ENCODE measurements at places on chromosomes 1 and 21.

- no peak for DNase-seq
Observed at GRCh38 chr1:201319631-201320030, 36.3 kb downstream of the PKP1 start.

DNA sequence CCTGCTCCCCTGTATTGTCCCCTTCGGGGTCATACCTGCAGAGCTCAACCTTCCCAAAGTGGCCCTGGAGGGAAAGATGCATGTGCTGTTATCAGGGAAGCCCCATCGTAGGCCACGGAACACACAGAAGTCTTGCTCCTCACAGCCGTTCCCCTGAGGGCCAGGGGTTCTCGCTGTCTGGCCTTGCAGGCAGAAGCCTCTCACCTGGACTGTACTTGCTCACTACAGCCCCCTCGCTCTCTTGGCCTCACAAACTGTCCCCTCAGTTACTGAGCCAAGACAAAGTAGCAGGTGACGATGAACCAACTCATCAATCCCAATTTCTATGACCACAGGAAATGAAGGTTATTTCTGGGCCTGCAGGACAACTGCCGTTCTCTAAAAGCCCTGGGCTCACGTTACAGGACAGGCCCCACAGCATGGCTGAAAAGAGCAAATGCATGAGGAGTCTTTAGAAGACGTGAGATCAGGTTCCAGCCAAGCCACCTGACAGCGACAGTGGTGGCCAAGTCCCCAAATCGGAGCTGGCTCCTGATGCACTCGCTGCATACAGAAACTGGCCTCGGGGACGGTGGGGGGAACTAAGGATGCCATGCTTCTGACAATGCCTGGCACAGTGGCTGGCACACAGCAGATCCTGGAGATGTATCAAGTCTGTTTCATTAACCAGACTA, 95.0 kb downstream of the RAVER2 start:
- DNase-seq: no peak

- no peak for DNase-seq
Observed at GRCh38 chr1:205382561-205382960, 25.8 kb upstream of the KLHDC8A start.

DNA sequence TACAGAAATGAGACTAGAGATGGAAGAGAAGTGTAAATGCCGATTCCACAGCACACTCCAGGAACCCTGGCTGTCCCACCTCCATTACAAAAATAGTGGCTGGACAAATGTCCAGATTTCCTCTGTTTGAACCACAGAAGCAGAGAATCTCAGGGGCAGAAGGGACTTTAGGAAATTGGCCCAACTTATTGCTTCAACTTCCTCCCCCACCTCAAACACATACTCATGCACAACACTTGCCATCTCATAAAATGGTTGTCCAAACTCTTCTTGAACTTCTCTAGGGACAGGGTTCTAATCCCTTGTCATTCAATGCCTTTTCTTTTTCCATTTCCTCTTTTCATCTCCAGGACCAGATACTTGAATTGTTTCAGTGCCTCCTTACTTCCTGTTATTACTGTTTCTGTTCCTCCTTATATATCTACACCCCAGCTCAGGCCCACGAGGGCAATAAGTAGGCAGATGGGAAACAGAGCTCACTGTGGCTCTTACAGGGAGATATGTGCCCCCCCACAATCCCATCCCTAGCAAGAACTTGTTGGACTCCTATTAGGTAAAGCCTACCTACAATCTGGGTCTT, 8.5 kb upstream of the B4GALT3 start:
- DNase-seq: no peak

DNA sequence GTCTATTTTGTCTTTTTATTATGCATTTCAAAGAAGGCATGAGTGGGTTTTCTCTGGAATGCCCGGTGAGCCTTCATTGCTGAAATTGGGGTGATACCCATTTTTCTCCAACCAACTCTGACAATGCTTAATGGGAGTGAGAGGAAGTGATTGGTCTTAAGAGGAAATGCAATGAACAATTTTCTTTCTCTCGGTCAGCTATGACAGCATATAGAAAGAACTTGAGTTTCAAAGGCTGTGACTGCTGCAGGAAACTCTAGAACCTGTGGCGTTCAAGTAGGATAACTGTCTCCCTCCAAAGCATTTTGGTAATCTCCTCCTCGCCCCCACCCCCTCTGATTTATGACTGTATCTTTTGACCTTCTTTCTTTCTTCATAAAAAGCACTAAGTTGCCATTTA, 155.9 kb downstream of the LYPLAL1 start:
- DNase-seq: no peak

DNA sequence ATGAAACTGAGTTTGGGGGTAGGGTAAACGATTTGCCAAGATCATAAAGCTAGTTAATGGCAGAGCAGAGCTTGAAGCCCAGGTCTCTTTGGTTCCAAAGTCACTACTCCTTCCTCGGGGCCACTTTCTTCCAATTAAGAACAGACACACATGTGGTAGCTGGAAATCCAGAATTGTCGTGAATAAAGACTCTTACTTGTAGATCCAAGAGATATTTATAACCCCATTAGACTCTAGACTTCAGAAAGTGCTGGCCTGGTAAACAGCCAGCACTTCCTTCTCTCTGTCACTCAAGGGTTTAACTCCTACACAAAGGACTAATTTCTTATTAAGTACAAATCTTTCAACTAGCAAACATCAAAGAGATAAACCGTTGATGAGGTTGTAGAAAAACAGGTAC, 2.7 kb downstream of the FAM163A start:
- DNase-seq: no peak

GRCh38 chr1:6599141-6599975, 3.3 kb downstream of the KLHL21 start:
- DNase-seq: peak; percentile 69

- DNase-seq: no peak
Observed at GRCh38 chr1:165524639-165525285, 19.0 kb upstream of the LRRC52 start.

- no peak for DNase-seq
Observed at GRCh38 chr1:916173-917075, 7.3 kb upstream of the SAMD11 start.

- DNase-seq: peak; percentile 85
Observed at GRCh38 chr1:9490605-9491339, 48.5 kb upstream of the SLC25A33 start.

DNA sequence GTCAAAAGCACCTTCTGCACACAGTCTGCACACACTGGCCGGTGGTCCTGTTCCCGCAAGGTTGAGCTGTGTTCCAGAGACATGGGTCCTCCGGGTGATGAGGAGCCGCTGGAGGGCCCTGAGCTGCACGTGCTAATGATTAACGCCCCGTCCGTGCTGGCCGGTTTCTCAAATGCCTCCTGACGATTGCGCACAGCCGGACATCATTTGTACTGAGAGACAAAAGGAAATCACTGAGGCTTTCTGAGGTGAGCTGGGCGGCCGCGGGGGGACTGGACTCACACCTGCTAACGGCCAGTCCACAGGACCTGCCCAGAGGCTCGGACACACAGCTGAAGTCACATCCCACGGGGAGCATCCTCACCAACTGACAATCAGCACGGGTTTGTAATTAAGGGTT, 29.2 kb downstream of the POFUT2 start:
- DNase-seq: no peak

- DNase-seq: no peak
Observed at GRCh38 chr1:237638555-237638954, 252.2 kb downstream of the ZP4 start.

- no peak for DNase-seq
Observed at GRCh38 chr1:175002910-175003517, 3.3 kb downstream of the CACYBP start.

DNA sequence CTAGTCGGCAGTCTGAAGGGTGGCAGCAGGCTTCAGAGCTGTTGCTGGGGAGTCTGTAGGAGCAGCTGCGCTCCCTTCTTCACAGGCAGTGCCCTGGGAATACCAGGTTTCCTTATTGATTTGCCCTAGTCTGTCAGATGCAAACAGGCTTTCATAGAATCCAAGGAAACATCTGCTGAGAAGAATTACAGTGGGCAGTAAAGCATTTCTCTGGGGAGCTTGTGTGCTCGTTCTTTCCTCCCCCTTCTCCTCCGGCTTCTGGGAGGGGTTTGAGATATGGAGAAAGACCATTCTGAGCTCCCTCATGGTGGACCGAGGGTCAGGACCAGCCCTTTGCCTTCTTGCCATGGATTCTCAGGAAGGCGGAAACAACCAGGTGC, 25.4 kb upstream of the PARP1 start:
- DNase-seq: no peak

DNA sequence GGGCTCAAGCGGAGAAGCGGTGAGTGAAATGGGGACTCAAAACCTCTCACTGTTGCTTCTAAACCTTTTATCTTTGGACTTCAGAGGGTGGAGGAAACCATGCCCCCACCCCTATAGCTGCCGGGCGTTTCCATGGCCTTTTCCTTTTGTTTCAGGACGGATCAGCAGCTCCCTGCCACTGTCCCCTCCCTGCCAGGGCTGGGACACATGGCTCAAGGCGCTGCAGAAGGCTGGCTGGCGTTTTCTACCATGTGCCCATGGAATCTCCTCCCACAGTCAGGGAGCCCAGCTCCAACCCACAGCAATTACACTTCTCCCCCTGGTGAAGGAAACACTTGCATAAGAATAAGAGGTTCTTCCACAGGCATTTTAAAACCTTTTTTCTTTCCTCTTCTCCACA, 812.7 kb downstream of the PLA2G4A start:
- no peak for DNase-seq

- no peak for DNase-seq
Observed at GRCh38 chr21:37769656-37770055, 146.6 kb downstream of the KCNJ6 start.

DNA sequence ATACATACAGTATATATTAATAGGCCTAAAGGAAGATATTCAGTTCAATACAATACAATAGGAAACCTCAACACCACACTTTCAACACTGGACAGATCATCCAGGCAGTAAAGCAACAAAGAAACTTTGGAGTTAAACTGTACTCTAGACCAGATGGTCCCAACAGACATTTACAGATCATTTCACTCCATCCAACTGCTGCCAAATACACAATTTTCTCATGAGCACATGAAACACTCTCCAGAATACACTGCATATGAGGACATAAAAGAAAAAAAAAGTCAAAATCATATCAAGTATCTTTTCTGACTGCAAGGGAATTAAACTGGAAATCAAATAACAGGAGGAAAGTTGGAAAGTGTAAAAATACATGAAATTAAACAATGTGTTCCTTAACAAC, 607.5 kb upstream of the BRINP3 start:
- no peak for DNase-seq

GRCh38 chr1:184418652-184419349, 32.0 kb downstream of the C1orf21 start:
- no peak for DNase-seq

GRCh38 chr21:45723049-45723958, 79.8 kb downstream of the PCBP3 start:
- no peak for DNase-seq

DNA sequence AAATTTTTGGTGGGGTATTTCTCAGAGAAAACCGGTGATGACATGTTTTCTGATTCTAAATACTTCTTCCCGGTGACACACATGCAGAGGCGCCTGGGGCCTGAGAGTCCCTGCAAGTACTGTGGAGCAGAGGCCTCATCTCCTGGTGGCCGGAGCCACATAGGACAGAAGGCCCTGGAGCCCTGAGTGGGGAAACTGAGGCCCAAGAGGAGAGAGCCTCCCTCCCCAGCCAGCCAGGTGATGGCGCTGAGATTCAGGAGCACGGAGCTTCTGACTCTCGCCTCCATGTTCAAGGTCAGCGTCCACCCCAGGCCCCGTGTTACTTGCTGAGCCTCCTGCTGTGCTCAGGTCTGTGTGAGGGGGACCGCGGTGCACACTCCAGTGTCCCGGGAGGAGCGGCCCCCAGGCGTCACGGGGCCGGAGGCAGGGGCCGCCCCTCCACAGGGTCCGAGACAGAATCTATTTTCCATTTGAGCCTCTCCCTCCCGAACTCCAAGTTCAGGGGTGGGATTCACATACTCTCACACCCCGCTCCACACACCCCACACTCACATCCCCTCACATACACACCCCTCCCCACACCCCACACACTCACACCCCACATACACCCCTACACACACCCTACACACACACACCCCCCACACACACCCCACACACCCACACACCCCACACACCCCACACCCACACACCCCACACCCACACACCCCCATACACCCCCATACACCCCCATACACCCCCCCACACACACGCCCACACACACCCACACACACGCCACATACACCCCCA, 43.8 kb downstream of the SLX9 start:
- no peak for DNase-seq

- no peak for DNase-seq
Observed at GRCh38 chr1:98422816-98423215, 238.7 kb upstream of the SNX7 start.

Data from naive thymus-derived CD4-positive, alpha-beta T cell (primary cell).